Activated naive CD4-positive, alpha-beta T cell treated with anti-CD3 and anti-CD28 coated beads, Interleukin-2, amount 50 U/mL, for 72 hours (primary cell): ENCODE measurements at places on chromosomes 3 and 15. TPM values are rescaled to one million over a fixed set of nuclear protein-coding genes. Genes with fewer than 3 reads are reported as not detected.

DNA sequence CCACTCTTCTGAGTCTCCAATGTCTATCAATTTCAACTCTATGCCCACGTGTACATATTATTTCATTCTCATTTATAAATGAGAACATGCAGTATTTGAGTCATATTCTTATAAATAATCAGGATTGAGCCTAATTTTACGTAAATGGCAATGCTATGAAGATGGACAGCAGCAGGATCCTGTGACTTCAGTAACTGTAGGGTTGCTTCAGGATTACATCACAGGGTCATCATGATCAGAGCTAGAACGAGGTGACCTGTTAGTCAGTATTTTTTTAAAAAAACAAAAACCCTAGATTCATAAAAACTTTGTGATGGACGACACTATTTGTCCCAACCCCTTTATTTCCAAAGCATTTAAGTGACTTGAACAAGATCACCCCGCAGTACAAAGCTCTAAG lies 21.8 kb downstream of the SHC4 start:
- DNase-seq, result no peak

- no peak for DNase-seq
These were observed 572.4 kb upstream of the PPP2R3A start for GRCh38 chr3:135393159-135393558.

DNA sequence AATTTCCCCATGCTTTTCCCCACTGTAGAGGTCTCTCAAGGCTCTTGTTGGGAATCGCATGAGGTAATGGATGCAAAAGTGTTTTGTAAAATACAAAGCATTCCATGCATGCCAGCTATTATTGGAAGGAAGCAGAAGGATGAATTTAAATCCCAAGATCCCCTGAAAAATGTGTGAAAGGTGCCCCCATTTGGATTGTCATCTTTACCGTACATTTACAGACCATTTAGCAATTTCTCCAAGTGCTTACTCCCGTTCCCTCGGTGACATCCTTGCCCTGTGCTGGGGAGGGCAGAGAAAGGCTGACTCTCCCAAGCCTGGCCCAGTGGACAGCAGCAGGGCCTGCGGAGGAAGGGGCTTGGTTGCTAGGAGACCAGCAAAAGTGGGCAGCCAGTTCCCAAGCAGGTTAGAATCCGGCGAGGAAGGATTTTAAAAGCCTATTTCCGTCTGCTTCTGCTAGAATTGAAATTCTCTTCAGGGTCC lies 31.1 kb upstream of the NEO1 start:
- DNase-seq, result no peak

Gene TOPBP1
- 112 TPM for total RNA-seq
